ENCODE measurements at places on chromosomes 13 and 19. TPM values are rescaled to one million over a fixed set of nuclear protein-coding genes. Genes with fewer than 3 reads are reported as not detected.

DNA sequence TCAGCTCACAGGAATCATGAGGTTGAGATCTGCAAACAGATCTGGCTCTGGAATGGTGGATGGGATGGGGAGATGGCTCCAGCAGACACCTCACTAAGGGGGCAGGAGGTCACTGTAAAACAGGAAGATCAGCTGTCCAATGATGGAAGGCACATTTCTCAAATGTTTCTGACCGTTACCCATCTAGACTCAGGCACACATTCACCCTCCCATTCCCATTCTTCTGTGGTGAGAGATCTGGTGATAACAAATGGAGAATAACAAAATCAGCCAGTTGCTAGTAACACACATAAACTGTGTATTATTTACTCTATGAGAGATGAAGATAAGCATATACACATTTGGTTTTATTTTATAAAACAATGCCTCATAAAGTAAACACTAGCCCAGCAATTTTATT lies 235.9 kb downstream of the TSHZ3 start:
- no peak overlapping the region for H3K4me3 ChIP-seq
- no peaks in the 10 kb centered on the region for H3K36me3 ChIP-seq
- H3K4me1 ChIP-seq, result peaks cover 17% of the 10 kb centered on the region
- peaks cover 3% of the 10 kb centered on the region for H3K27me3 ChIP-seq
- DNase-seq, result no peak

DNA sequence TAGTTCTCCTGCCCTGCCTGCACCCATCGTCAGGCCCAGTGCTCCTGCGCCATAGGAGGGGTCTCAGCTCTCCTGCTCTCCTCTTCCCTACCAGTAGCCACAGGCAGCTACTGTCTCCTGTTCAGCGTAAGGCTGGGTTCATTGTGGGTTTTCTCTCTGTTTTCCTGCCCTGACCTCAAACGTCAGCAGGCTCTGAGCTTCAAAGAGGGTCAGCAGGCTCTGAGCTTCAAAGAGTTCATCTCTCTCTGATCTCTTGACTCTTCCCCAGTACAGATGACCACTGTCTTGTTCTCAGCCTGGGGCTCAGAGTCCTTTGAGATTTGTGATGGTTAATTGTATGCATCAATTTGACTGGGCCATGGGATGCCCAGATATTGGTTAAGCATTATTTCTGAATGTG lies 4.6 kb upstream of the CPB2 start:
- H3K36me3 ChIP-seq, result no peaks in the 10 kb centered on the region
- no peak for DNase-seq
- H3K4me1 ChIP-seq, result no peaks in the 10 kb centered on the region
- H3K27ac ChIP-seq, result no peak overlapping the region

DNA sequence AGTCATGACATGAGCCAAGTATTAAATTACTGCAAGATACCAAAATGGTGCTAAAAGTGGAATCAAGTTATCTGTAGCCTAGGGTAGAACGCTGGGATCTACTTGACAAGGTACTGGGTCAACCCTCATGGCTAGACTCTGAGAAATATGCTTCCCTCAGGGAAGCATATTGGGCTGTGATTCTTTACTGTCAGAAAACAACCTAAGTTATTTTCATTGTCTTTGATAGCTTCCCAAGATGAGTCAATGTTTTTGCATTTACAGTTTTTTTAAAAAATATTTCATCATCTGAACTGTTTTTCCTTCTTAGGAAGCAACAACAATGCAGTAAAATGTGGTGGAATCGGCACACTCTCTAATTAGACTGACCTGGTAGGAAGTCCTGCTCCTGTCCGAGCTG lies 218.0 kb downstream of the RGCC start:
- no peak for DNase-seq
- H3K4me1 ChIP-seq, result no peaks in the 10 kb centered on the region
- H3K27ac ChIP-seq, result no peak overlapping the region
- no peak overlapping the region for H3K4me3 ChIP-seq
- H3K27me3 ChIP-seq, result no peaks in the 10 kb centered on the region
- peaks cover 11% of the 10 kb centered on the region for H3K36me3 ChIP-seq

DNA sequence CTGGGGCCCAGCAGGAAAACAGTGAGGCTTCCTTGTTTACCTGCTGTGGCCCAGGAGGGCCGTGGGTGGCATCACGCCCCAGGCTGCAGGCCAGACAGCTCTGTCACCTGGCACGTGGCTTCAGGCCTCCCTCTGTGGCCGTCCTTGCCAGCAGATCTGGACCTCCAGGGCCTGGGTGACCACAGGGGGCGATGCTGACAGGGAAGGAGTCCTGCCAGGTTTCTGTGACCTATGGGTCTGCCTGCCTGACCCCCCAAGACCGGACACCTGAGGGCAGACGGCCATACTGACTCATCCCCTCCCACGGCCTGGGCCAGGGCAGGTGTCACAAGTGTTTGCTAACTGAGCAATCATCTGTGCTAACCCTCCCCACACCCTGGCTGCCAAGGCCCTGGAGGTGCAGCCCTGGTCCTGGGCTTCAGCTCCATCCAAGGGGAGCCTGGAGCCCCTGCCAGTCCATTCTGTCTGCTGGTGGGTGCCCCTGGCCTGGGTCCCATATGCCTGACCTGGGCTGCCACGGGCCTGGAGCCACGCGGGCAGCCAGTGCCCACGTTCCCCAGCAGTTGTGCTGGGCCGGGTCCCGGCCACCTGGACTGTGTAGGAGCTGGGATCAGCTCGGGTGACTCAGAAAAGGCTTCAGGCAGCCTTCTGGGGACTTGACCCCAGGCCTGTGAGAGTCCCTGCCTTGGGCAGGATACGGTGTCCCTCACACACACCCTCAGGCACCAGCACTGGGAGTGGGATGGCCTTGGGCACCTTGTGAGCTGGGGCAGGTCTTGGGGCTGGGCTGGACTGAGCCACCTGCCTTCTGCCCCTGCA lies 3.7 kb downstream of the CDC34 start:
- no peak for DNase-seq
- no peak overlapping the region for H3K4me3 ChIP-seq
- peaks cover 33% of the 10 kb centered on the region for H3K36me3 ChIP-seq

DNA sequence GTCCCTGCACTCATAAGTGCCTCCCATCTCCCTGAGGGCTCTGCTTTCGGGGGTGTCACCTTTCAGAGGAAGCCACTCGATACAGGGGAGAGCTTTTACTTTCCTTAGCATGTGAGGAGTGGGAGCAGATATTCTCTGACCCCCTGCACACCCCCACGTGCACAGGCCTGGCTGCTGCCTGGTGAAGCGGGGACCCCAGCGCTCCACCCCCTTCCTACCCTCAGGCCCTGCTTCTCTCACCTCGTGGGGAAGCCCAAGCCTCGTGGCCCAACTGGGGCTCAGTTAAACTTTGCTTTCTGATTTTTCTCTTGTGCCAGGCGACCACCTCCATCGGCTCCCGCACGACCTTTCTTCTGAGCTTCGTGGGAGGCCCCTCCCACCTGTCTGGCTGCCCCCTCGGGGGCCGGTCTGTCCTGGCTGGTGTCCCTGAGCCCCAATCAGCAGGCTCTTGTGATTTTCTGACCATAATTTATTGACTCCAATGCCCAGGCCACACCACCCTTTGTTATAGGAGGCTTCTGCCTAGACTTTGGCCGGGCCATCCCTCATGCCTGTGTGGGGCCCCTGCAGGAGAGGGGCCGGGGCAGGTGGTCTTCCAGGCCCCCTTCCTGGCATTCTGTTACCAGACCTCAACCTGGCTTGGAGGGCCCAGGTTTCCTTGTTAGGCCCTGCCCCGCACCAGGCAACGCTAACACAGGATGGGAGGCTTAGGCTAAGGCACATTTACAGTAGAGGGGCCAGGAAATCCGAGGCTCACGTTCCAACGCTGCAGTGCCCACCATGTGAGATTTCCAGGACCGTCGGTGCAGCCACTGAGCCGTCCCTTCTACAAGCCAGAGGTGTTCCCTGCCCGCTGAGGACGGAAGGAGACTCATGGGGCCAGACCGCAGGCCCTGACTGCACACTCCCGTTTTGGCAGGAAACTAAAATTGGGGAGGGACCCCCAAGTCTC lies 3.7 kb downstream of the TMED1 start:
- H3K27me3 ChIP-seq, result no peaks in the 10 kb centered on the region
- no peak overlapping the region for H3K27ac ChIP-seq
- DNase-seq, result no peak
- no peak overlapping the region for H3K4me3 ChIP-seq
- peaks cover 23% of the 10 kb centered on the region for H3K4me1 ChIP-seq

- H3K27me3 ChIP-seq, result no peaks in the 10 kb centered on the region
- DNase-seq, result no peak
- H3K4me3 ChIP-seq, result no peak overlapping the region
- no peak overlapping the region for H3K27ac ChIP-seq
Observed at GRCh38 chr13:87906411-87906810, 235.2 kb downstream of the SLITRK5 start.

The LRP3 gene
- total RNA-seq, result 0.38 TPM

The ZNF154 gene
- 4.2 TPM for total RNA-seq
